T-helper 2 cell treated with Interferon-gamma antibody and Interleukin-4, amounts not matched to agents 5 μg/mL and 100 μg/mL, for 36 hours (primary cell): ENCODE measurements at places on chromosomes 7 and 10.
A peak's percentile ranks its signal among the peaks of the same experiment; 100 is the strongest.

- H3K27ac ChIP-seq, result no peak overlapping the region
- no peaks in the 10 kb centered on the region for H3K27me3 ChIP-seq
- DNase-seq, result no peak
- H3K4me3 ChIP-seq, result no peak overlapping the region
- no peaks in the 10 kb centered on the region for H3K36me3 ChIP-seq
Measured at GRCh38 chr10:60170250-60170649, 219.4 kb downstream of the ANK3 start.

GRCh38 chr10:35946556-35946955 is 304.5 kb upstream of the FZD8 start:
- H3K27ac ChIP-seq, result no peak overlapping the region
- H3K27me3 ChIP-seq, result no peaks in the 10 kb centered on the region
- H3K36me3 ChIP-seq, result no peaks in the 10 kb centered on the region

DNA sequence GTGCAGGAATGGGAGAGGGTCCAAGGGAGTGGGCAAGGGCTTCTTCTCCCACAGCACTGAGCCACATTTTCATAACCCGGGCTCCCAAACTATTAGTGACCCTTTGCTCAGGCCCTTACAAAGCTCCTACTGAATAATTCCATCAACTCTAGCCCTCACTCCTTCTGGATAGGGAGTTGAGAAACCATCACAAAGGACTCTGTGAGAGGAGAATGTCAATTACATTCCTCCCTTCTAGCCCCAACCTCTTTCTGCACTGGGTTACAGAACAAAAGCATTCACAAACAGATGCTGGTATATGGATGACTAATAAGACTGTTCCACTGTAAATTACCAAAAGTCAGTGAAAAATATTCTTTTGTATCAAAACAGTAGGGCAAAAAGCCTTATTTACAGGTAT is 203.7 kb downstream of the SORCS1 start:
- DNase-seq, result no peak
- no peaks in the 10 kb centered on the region for H3K4me1 ChIP-seq
- H3K4me3 ChIP-seq, result no peak overlapping the region
- no peak overlapping the region for H3K27ac ChIP-seq
- no peaks in the 10 kb centered on the region for H3K27me3 ChIP-seq

GRCh38 chr10:35570397-35570796 is 34.7 kb upstream of the GJD4 start:
- no peak for DNase-seq
- H3K27ac ChIP-seq, result no peak overlapping the region
- peaks cover 3% of the 10 kb centered on the region for H3K4me1 ChIP-seq
- H3K27me3 ChIP-seq, result no peaks in the 10 kb centered on the region
- peaks cover 8% of the 10 kb centered on the region for H3K36me3 ChIP-seq

DNA sequence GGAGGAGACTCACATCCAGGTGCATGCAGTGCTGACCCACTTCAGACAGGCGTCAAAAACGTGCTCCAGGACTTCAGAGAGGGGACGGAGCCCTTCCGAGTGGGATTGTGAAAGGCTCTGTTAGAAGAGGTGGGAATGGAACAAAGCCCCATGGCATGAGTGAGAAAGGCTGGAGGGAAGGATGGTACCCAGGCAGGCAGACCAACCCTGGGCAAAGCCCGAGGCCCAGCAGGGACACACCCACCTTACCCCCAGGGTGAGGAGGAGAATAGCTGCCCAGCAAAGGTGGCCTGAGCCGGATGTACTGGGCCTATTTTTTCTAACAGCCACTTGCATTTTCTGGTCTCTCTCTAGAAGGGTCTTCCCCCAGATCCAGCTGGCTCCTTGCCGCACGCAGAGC is 14.8 kb downstream of the CHAT start:
- no peaks in the 10 kb centered on the region for H3K4me1 ChIP-seq
- peaks cover under 1% of the 10 kb centered on the region for H3K27me3 ChIP-seq
- DNase-seq, result no peak
- no peak overlapping the region for H3K4me3 ChIP-seq

DNA sequence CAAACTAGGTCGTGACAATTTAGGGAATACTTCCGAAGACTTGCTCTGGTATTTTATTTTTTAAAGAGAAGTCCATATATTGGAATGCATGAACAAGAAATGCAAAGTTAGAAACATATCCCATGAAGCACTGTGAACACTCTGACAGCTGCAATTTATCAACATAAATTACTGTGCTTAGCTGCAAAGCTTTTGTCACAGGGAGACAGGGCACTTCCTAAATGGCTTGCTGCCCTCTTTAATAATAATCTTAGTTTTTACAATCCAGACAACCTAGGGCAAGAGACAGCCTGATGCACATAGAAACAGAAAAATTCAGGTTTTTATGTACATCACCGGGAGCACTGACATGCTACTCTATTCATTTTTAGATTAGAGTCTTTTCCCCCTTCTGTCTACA is 78.3 kb upstream of the NOBOX start:
- no peak overlapping the region for H3K4me3 ChIP-seq
- no peaks in the 10 kb centered on the region for H3K4me1 ChIP-seq
- H3K36me3 ChIP-seq, result no peaks in the 10 kb centered on the region
- no peak for DNase-seq

GRCh38 chr7:3204526-3204925 is 96.5 kb upstream of the SDK1 start:
- no peaks in the 10 kb centered on the region for H3K4me1 ChIP-seq
- no peaks in the 10 kb centered on the region for H3K36me3 ChIP-seq
- no peak overlapping the region for H3K4me3 ChIP-seq
- H3K27me3 ChIP-seq, result peaks cover 3% of the 10 kb centered on the region
- H3K27ac ChIP-seq, result no peak overlapping the region

GRCh38 chr10:96238646-96239623 is 32.4 kb downstream of the BLNK start:
- H3K27me3 ChIP-seq, result peaks cover 5% of the 10 kb centered on the region
- no peak for DNase-seq
- no peak overlapping the region for H3K27ac ChIP-seq

- peaks cover 8% of the 10 kb centered on the region for H3K27me3 ChIP-seq
- H3K27ac ChIP-seq, result no peak overlapping the region
- no peaks in the 10 kb centered on the region for H3K4me1 ChIP-seq
- no peaks in the 10 kb centered on the region for H3K36me3 ChIP-seq
- no peak overlapping the region for H3K4me3 ChIP-seq
- no peak for DNase-seq
Measured at GRCh38 chr7:142925413-142925812, 8.1 kb downstream of the TRPV5 start.

DNA sequence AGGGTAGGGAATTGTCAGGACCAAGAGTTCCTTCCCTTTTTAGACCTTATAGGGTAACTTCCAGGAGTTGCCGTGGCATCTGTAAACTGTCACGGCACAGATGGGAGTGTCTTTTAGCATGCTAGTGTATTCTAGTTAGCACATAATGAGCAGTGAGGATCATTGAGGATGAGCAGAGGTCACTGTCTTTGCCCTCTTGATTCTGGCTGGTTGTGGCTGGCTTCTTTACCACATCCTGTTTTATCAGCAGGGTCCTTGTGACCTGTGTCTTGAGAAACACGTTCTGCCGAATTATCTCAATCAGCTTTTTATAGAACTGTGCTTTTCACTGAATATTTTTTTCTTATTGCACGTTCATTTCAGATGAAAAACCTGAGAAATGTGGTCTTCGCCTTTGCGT is 41.5 kb downstream of the MINPP1 start:
- peaks cover 22% of the 10 kb centered on the region for H3K36me3 ChIP-seq
- H3K4me1 ChIP-seq, result peaks cover 8% of the 10 kb centered on the region
- no peak overlapping the region for H3K27ac ChIP-seq
- no peaks in the 10 kb centered on the region for H3K27me3 ChIP-seq
- no peak overlapping the region for H3K4me3 ChIP-seq

DNA sequence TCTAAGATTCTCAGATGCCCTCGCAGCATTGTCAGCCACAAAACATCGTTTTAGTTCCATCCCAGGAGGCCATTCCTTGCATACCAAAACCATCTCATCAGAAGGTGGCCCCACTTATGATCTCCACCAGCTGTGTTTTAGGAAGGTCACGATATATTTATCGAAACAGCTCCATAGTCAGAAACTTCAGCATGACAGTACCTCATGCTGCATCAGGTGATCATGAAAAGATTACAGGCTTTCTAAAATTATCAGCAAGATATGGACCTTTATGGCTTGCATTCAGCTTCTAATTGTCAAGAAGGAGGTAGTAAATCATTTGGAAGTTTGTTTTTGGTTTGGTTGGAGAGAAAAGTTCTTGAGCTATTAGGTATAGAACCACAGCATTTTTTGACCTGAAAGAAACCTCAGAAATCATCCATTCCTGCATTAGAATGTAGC is 20.0 kb downstream of the JAZF1 start:
- peaks cover 22% of the 10 kb centered on the region for H3K27me3 ChIP-seq
- H3K27ac ChIP-seq, result no peak overlapping the region
- H3K4me1 ChIP-seq, result peaks cover 3% of the 10 kb centered on the region
- no peak for DNase-seq
- no peak overlapping the region for H3K4me3 ChIP-seq

DNA sequence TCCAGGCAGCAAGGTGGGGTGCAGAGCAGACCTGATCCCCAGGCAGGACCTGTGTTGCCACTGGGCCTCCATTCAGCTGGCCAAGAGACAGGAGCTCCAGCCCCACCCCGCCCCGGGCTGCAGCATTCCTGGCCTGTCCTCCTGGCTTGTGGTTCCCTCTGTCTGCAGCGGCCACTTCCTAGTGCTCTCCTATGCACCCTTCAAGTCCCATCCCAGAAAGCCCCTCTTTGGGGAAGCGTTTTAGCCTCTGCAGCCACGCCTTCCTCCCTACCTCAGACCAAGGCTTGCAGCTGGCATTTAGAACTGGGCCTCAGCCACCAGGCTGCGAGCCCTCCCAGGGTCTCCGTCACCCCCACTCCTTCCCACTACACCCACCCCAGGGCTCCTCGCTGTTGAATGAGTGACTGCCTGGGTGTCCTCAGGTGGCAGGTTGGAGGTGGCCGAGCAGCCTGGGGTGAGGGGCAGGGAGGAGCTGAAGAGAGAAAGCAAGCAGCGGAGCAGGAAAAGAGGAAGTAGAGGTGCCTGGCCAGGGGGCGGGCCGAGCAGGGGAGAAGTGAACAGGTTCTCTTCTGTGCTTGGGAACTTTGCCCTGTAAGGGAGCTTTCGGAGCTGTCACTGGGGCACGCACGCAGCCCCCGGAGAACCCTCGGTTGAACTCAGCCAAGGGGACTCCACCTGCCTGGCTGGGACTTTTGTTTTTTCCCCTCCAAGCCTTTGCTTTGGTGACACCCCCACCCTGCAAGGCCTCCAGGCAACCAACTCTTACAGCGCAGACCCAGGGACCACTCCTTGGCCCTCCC is 109.1 kb upstream of the TNRC18 start:
- peak overlapping the region; percentile 88 for H3K27ac ChIP-seq
- peaks cover 4% of the 10 kb centered on the region for H3K27me3 ChIP-seq
- no peak for DNase-seq
- H3K4me3 ChIP-seq, result peak overlapping the region; percentile 99
- peaks cover 13% of the 10 kb centered on the region for H3K4me1 ChIP-seq

DNA sequence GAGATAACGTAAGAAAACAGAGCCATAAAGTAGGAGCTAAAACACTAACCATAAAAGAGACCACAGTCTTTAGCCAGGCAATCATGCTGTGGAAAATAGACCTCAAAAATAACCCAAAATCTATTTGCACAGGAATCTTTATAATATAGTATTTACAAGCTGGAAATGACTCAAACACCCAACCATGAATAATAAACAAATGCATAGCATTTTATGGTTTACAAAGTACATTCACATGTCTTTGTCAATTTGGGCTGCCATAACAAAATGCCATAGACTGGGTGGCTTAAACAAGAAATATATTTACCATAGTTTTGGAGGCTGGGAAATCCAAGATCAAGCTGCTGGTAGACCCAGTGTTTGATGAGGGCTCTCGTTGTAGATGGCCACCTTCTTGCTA is 65.5 kb upstream of the GRB10 start:
- H3K27me3 ChIP-seq, result peaks cover 17% of the 10 kb centered on the region
- H3K36me3 ChIP-seq, result no peaks in the 10 kb centered on the region

DNA sequence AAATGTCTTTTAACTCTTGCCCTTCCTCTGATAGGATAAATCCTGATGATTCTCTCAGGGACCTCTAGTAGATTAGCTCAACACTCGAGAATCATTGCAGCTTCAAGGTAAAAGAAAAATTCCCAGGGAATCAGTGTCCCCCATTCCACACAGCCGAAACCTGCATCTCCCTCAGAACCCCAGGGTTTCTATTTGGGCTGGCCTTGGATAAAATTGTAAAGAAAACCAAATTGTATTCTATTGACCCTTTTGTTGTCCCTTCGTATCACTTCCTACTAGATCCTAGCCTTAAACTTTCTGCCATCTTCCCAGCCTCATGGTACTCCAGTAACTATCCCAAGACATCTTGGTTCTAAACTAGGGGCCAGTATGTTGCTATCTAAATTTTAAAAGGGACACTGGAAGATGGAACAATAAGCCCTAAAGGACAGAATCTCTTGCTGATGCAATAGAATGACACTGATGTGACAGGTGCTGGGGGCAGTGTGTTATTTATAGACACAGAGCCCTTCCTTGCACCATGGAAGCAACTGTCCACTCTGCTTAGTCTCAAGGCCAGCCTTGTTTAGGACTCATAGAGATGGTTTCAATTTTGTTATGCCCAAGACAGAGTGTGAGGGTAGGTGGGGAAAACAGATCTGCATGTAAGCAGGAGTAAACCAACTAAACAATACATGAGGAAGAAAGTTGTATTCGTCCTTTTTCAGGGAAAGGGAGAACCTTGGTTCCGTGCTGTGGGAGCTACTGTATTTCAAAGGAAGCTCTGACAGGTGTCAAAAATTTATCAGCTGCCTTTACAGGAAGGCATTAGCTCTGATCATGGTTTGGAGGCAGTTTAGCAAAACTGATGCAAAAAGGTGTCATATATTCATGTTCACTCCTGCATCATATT is 7.6 kb downstream of the ASB15 start:
- DNase-seq, result no peak
- no peaks in the 10 kb centered on the region for H3K36me3 ChIP-seq
- no peaks in the 10 kb centered on the region for H3K27me3 ChIP-seq
- no peak overlapping the region for H3K27ac ChIP-seq
- no peaks in the 10 kb centered on the region for H3K4me1 ChIP-seq
- no peak overlapping the region for H3K4me3 ChIP-seq

DNA sequence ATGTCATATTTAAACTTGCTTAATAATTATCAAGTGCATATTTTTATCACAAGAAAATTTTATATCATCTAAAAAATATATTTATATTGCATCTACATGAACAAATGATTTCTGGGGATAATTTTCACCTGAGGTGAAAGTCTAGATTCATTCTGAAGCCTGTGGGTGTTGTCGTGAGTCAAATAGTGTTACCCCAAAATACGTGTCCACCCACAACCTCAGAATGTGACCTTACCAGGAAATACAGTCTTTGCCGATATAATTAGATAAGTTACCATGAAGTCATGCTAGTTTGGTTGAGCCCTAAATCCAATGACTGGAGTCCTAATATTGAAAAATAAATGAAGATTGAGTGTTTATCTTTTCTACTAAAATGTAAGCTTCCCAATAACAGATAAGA is 203.0 kb upstream of the MDFIC start:
- H3K4me3 ChIP-seq, result no peak overlapping the region
- peaks cover 2% of the 10 kb centered on the region for H3K27me3 ChIP-seq
- H3K27ac ChIP-seq, result no peak overlapping the region
- DNase-seq, result peak; percentile 56
- H3K36me3 ChIP-seq, result no peaks in the 10 kb centered on the region
- H3K4me1 ChIP-seq, result peaks cover 8% of the 10 kb centered on the region
